ENCODE measurements at places on chromosomes 16 and 17.

- no peak for DNase-seq
These were observed 391.6 kb downstream of the CDH11 start for GRCh38 chr16:64730261-64730660.

GRCh38 chr16:6541267-6541666, 791.4 kb upstream of the RBFOX1 start:
- DNase-seq, result no peak

DNA sequence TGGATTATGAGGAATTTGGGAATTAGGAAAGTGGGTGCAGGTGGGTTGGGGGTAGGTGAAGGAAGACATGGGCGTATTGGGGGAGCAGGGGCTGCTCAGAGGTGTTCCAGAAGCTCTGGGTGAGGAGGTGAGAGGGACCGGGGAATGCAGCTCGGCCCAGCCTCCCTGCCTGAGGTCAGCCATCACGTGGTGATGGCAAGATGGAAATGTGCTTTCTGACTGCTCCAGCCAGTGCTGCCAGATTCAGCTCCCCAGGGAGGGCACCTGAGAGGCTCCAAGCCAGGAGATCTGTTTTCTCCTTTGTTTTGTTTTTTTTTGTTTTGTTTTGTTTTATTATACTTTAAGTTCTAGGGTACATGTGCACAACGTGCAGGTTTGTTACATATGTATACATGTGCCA, 35.2 kb upstream of the STH start:
- DNase-seq, result no peak

DNA sequence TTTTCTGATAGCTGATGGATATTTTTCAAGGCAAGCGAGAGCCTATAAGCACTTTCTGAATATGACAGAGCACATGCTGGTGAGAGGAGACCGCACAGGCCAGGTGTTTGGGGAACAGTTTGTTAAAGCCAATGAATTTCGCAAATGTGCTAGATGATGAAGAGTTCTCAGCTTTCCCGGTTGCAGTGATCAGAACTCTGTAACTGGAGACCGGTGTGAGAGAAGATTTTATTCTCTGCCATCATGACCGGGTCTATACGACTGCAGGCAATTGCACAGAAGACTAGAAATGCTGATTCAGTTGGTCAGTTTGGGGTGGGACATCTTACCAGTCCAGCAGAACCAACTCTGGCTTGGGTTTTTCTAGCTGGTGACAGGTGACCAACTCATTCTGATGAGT, 25.4 kb downstream of the SMTNL2 start:
- no peak for DNase-seq

DNA sequence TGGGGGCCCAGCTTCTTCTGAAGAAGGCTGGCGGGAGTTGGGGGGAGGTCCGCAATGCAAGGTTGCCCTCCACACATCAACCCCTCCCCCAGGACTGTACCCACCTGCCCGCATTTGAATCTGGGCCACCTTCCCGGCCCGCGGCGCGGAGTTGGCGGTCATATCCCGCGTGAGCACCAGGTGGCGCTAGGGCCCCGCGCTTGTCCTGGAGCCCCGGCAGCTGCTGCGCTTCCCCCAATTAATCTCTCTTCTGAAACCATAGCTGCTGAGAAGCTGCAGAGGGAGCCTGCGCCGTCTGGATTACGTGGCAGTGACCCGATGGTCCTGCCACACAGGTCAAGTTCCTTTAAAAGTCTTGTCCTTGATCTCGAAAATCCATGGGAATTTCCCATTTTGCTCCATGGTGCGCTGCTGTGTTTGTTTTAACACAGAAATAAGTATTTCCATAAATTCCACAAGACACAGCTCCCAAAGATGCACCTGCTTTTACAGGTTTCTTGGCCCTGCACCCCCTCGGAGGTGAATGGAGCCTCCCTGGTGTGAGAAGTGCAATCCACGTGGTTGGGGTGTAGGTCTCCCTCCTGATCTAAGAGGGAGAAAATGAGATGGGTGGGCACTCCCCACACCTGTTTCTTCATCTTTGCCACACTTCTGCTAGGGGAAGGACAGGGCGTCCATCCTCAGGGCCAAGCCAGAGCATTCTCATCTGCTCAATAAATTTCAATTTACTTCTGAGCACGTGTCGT, 22.1 kb downstream of the COX4I1 start:
- DNase-seq, result peak; percentile 94

- no peak for DNase-seq
These were observed 2.4 kb downstream of the DHRS7B start for GRCh38 chr17:21129023-21129681.

- DNase-seq, result no peak
These were observed 98.9 kb downstream of the CCT6B start for GRCh38 chr17:34862384-34862783.

DNA sequence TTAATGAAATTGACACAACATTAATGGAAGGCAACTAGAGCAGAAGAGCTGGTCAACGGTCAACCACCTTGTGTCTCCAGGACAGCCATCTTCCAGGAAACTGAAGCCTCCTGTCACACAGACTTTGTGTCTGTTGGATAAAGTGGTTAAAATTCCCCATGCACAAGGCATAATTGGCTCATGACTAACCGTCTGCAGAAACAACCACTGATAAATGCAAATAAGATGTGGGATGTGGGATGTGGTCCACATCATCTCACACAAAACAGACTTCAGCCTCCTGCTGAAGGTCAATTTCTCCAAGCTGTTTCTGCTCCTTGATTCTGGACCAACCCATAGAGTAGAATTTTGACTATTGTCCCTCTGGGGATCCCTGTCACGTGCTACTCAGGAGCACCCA, 26.9 kb upstream of the XYLT1 start:
- DNase-seq, result no peak

DNA sequence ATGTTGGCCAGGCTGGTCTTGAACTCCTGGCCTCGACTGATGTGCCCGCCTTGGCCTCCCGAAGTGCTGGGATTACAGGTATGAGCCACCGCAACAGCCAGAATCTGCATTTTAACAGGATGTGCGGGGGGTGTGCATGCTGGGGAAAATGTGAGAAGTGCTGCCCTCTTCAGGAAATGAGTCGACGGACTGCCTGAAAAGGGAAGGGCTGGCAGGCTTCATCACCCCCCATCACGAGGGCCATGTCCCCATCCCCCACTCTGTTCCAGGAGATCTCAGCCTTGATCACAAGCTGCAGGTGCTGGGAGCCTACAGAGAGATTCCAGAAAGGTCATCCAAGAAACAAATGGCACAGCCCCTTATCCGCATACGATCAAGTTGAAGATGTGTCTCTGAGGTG, 195.3 kb upstream of the RPL38 start:
- no peak for DNase-seq

- DNase-seq, result no peak
These were observed 888 bp downstream of the PIGW start for GRCh38 chr17:36535669-36536081.

GRCh38 chr17:67390006-67390645, 13.0 kb downstream of the PITPNC1 start:
- DNase-seq, result no peak

DNA sequence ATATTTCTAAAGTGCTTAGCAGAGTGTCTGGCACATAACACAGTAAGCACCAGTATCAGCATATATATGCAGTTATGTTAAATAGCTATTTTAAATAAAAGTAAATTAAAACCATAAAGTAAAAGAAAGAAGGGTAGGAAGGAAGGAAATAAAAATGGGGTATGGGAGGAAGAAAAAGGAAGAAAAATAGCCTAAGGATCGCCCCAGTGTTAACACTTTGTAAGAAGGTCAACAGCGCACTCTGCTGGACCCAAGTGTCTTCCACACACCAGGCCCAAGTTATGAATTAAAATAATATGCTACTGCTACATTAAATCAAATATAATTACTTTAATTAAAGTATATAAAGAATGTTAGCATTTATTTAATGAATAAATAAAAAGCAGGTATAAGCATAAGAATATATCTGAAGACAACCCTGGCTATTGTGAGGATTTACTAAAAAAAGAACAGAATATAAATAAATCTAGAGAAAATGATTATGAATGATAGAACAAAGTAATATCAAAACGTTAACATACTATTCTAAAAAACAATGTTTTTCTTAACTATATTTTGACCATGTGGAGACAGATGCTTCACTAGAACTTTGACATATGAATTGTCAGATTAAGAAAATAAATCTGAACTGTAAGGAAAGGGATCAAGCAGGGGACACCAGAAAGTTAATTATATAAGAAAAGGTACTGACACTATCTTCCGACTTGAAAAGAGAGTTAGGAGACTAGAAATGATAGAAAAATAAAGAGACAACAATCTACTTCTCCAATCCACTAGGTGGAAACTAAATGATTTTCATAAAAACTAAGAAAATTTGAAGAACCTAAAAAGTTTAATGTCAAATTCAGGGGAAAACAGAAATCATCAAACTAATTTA, 25.9 kb downstream of the BRIP1 start:
- DNase-seq, result no peak
